GM23248 (cell line): ENCODE measurements at places on chromosomes 11 and 22. TPM values are rescaled to one million over a fixed set of nuclear protein-coding genes. Genes with fewer than 3 reads are reported as not detected.

Gene PKNOX2
- 0.51 and 0.76 TPM in 2 replicates for total RNA-seq

Gene TTLL8
- total RNA-seq = not detected in 2 replicates

Gene OR10A2
- total RNA-seq = not detected in 2 replicates

Gene CD3G
- total RNA-seq = not detected in 2 replicates

Gene SEC14L6
- not detected in 2 replicates for total RNA-seq

Gene FGF3
- not detected in 2 replicates for total RNA-seq

Gene GNG3
- not detected in 2 replicates for total RNA-seq

DNA sequence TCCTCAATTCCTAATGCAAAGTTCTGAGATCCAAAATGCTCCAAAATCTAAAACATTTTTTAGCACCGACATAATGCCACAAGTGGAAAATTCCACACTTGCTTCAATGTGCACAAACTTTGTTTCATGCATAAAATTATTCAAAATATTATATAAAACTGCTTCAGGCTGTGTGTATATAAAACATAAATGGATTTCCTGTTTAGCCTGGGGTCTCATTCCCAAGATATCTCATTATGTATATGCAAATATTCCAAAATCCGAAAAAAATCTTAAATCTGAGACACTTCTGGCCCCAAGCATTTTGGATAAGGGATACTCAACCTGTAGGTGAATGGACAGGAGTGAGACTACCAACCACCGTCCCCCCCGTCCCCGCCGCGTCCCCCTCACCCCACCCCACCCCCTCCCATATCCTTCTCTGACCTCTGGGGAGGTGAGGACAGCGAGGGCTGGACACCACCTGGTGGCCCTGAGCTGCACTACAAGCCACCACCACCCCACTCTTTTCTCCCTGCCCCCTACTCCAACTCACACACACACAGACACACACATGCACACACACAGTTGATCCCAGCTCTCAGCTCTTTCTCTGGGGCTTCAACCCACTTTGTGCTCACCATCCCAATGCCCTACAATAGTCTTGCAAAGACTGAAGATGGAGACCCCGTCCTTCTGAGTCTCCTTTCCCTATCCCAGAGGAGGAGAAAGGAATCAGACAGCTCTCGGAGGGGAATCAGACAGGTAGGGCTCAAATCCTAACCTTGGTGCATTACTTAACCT, 101.0 kb downstream of the PDE2A start:
- peak; percentile 62 for DNase-seq

DNA sequence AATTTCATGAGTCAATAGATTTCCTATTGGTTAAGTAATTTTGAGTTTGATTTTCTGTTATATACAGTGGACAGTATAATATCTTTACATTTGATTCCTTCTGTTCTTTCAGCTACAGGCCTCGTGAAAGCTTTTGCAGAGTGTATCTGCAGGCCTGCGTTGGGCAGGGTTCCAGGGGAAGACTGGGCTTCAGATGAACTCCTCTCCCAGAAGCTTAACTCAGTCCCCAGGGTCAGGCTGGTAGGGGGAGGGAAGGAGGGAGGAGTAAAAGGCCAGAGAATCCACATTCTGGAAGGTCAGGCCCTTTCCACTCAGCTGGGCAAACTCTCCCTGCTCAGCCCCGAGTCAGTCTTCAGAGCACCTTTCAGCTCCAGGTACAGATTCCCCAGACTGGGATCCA, 100.4 kb upstream of the NECTIN1 start:
- DNase-seq = no peak

DNA sequence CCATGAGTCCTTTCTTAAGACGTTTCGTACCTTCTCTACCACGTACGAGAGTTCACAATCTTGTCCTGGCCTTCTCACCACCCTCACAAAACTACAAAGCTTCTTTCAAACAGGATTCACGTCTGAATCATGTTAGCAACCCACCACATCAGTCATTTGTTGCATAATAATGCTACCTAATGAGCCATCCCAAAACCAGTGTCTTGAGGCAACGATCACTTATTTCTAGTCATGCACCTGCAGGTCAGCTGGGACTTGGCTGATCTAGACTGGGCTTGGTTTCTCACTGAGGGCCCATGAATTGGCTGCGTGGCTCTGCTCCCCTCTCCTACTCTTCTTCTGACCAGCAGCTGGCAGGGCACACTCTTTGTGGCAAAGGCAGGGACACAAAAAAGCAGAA, 28.3 kb downstream of the LARGE1 start:
- DNase-seq = no peak

DNA sequence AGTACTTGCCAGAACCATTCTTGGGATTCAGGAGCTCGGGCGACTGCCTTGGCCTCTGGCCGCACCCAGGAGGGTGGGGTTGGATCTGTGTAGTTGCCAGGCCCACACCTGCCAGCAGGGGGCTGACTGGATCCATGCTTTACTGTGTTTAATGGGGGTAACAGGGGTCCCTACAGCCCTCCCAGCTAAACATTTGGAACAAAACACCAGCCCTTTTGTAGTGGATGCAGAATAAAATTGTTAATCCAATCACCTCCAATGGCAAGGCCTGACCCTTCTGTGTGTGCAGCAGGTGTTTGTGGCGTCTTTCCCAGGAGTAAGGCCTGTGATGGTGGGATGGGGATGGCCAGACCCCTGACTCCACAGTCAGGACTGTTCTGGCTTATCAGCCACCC, 22.5 kb downstream of the SUN2 start:
- peak; percentile 48 for DNase-seq

DNA sequence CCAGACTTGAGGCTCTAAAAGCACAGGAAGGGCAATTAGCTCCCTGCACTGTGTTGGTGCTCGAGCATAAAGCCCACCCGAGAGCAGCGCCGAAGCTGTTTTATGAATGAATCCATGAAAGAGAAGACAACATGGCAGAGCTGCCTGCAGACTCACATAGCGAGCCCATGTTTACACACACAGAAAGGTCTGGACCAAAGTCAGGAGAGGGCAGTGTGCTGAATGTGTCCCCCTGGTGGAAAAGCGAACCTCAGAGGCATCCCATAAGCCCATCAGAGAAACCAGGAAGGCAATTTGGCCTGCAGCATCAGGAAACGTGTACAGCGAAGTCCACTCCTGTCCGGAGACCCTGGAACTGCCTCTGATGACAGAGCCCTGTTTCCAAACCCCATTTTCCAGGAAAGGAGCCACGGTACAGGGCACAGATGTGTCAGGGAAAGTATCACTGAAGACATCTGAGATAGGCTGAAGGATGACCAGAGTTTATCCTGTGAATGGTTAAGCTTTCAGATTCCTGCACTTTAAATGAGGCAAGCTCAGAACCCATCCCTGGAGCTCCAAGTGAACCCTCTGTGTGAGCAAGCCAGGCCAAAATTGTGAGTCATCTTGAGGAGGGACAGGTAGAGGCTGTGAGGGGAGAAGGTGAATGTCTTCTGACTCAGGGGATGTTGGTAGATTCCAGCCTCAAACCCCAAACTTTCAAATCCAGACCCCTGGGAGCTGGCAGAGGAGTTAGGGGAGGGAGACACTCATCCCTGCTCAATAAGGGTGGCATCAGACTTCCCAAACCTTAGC, 36.9 kb downstream of the CHRDL2 start:
- no peak for DNase-seq

DNA sequence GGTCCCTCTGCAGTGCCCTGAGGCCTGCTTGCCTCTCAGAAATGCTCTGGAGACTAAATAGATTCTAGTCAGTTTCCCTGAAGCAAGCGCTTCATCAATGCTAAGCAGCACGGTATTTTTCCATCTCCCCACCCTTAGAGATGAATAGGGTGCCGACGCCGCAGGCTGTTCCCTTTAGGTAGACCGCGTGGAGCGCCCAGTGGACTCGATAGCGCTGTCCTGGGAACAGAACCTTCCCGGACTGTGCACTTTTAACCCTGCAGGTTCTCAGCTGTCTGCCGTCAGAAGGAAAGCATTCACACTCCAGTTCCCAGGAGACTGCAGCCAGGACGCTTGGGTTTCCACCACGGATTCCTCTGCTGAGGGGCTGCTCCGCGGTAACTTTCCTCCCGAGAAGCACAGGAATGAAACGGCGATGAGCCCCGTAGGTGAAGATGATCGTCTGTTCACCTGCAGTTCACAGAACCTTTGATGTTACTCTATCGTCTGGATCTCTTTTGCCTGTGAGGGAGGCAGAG, 9.1 kb upstream of the KCNJ1 start:
- DNase-seq = no peak

DNA sequence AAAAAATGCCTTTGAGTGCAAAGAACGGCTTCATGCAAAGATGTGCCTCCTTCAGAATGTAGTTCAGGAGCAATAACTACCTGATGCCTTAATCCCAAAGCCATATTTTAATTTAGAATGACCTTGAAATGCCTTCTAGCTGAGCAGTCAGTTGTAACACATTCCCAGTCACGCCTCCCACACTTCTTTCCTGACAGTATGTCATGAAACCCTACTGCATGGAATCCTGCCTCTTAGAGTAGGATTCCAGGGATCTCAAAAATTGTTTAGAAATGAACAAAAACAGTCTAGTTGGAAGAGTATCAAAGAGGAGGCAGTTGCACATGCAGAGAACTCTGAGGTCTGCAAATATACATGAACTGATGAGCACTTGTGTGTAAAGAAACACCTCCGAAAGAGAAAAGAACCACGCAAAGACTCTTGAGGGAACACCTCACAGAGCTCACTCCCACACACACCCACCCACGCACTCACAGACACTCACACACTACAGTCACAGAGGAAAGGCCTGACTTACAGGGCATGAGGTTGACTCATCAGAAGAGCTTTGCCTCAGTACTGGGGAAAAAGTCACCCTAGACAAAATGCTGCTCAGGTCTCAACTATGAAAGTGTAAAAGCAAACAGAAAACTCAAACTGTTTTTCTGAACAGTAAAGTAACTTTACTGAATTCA, 77.4 kb downstream of the GGTLC2 start:
- peak; percentile 87 for DNase-seq

DNA sequence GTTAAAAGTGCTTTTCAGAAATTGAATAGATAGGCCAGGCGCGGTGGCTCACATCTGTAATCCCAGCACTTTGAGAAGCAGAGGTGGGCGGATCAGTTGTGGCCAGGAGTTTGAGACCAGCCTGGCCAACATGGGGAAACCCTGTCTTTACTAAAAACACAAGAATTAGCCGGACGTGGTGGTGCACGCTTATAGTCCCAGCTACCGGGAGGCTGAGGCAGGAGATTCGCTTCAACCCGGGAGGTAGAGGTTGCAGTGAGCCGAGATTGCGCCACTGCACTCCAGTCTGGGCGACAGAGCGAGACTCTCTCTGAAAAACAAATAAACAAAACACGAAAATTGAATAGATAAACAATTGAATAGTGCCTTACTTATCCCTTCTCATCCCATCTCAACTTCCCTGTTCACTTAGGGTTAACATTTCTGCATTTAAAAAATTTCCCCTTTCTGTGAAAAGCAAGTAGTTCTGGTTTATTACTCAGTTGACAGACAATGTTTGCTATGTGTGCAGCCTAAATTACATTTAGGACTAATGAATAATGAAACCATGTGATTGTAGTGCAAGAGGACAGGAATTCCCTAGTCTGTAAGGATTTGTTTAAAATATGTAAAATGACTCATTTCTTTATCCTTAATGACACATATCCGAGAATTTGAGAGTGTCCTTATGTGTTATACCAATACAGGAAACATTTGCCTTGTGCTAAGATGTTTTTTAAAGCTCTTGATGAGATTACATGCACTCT, 6.0 kb downstream of the RNF169 start:
- DNase-seq = peak; percentile 91

GRCh38 chr11:26599425-26599824, 27.4 kb upstream of the MUC15 start:
- peak; percentile 70 for DNase-seq
